ENCODE measurements at places on chromosomes 7 and 10.

DNA sequence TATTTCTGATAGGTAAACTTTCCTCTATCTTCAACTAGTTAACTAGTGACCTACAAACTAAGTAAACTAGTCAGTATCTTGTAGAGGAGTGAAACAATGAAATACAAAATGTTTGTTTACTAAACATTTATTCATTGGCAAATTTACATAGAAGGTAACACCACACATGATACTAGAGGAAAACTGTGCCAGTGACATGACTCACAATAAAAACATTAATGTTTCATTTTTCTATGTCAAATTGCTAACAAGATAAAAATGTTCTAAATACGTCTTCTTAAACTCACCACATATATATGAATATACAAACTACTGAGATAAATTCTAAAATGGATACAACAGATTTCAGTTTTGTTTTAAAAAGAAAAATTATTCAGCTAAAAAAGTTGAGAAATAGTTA is 471.3 kb downstream of the PARD3 start:
- no peak for DNase-seq

GRCh38 chr7:48040944-48041652 is 5.8 kb downstream of the C7orf57 start:
- no peak for DNase-seq

GRCh38 chr7:130292682-130293257 is at the start of gene CPA4:
TSS of gene CPA4 (plus strand) at chr7:130293161. CDS start at chr7:130293181, 20 bp downstream.
- no peak for DNase-seq

DNA sequence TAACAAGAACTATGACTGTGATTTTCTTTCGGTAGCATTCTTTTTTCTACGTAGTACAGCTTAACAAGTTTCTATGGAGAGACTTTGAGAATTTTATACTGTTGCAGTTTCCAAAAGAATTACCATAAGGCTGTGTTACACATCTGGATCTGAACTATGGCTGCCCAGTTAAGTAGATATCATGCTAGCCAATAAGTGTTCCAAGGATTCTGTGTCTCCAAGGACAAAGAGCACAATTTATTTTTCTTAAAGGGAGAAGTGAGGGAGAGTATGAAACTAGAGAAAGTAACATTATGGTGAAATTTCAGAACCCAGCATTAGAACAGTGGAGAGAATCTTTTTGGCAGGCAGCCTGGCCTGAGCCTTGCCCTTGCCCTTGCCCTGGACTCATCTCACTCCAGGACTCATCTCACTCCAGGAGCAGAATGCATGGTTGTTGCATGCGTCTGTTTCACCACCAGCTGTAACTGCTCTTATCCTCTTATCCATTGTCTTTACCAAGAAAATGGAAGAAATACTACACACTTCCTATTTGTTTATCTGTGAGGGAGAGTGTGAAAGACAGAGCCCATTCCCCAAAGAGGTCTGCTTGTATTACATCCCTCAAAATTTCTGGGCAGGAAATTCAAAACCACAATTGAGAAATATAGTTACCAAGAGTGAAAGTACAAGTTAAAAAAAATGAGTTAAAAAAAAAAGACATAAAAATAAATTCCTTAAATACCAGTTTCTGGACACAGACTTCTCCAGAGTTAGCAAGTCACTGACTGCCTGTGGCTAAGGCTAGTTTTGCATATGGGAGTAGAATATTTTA is 1067.5 kb downstream of the NRG3 start:
- no peak for DNase-seq

GRCh38 chr7:99311702-99312101 is 14.0 kb upstream of the ARPC1A start:
- no peak for DNase-seq

GRCh38 chr7:147183276-147183675 is 1066.7 kb downstream of the CNTNAP2 start:
- DNase-seq = no peak

- DNase-seq = no peak
Observed at GRCh38 chr10:59505926-59506325, 143.6 kb upstream of the FAM13C start.

DNA sequence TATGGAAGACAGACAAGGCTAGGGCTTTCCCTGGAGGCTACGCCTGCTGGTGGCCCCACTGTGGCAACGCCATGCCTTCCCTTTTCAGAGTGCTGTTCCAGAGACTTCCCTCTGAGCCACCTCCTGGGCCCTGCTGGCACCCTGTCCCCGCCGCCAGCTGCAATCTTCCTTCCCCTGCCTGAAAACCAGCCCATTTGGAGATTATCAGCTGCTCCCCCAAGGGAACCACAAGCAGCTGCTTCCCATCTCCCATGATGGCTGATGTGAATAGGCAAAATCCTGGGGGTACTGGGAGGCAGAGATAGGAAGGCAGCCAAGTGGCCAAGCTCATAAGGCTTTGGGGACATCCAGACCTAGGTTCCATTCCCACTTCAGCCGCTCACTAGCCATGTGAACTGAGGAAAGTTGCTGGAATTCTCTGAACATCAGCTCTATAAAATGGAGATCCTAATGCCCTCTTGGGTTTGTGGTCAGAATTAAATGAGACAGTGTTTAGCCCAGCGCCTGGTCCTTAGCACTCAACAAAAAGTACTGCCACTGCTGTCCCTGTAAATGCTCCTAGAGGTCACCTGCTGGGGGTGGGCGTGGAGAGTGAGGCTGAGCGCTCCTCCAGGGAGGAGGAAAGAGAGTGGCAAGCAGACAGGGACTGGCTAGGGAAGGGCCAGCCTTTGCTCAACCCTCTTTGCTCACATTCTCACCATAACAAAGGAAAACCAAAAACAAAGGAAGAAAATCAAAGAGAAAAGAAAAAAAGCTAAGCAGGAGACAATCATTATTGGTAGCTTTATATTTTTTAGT is 5.9 kb downstream of the TSPAN33 start:
- DNase-seq = no peak

- DNase-seq = no peak
Observed at GRCh38 chr10:72176701-72177100, 39.1 kb upstream of the ANAPC16 start.

GRCh38 chr10:97686301-97686961 is 610 bp downstream of the AVPI1 start:
- DNase-seq = no peak

- no peak for DNase-seq
Observed at GRCh38 chr7:50362142-50362541, 57.6 kb downstream of the IKZF1 start.

- DNase-seq = no peak
Observed at GRCh38 chr7:111265394-111265793, 174.5 kb downstream of the LRRN3 start.

DNA sequence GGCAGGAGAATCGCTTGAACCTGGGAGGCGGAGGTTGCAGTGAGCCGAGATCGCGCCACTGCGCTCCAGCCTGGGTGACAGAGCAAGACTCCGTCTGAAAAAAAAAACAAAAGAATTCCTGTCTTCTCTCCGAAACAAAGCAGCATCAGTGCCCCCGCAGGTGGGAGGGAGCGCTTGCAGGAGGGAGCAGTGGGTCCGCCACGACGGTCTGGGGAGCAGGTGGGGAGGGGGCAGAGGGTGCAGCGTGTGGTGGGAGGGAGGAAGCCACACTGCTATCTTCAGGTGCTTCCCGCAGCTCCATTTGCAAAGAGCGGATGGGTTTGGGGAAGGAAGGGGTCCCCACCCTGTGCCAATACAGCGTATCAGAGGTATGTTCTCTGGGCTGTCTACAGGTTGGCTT is 31.7 kb downstream of the LIMK1 start:
- DNase-seq = no peak

GRCh38 chr10:48507933-48508790 is 96.7 kb downstream of the ARHGAP22 start:
- no peak for DNase-seq

DNA sequence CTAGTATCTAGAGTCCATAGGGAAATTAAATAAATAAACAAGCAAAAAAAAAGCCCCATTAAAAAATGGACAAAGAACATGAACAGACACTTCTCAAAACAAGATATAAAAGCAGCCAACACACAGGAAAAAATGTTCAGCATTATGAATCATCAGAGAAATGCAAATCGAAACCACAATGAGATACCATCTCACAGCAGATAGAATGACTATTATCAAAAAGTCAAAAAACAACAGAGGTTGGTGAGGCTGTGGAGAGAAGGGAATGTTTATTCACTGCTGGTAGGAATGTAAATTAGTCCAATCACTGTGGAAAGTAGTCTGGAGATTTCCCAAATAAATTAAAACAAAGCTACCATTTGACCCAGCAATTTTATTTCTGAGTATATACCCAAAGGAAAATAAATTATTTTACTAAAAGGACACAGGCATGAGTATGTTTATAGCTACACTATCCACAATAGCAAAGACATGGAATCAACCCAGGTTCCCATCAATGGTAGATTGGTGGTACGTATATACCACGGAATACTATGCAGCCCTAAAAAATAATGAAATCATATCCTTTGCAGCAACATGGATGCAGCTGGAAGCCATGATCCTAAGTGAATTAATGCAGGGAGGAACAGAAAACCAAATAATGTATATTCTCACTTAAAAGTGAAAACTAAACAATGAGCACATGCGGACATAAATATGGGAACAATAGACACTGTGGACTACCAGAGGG is 366.5 kb upstream of the SEMA3C start:
- no peak for DNase-seq

DNA sequence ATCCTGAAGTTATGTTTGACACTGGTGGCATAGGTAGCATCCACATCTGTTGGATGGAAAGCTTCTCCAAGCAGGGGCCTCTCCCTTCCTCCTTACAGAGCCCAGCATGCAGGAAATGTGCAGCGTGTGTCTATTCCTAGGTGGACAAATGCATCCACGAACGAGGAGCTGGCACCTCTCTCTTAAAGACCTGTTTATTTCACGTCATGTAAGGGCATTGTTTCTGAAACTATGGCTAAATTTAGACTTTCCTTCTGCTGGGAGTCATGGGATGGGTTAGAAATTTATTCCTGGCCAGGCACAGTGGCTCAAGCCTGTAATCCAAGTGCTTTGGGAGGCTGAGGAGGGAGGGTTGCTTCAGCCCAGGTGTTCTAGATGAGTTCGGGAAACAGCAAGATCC is 208.4 kb upstream of the SVIL start:
- no peak for DNase-seq

GRCh38 chr7:17774248-17774647 is 166.0 kb downstream of the SNX13 start:
- DNase-seq = no peak

DNA sequence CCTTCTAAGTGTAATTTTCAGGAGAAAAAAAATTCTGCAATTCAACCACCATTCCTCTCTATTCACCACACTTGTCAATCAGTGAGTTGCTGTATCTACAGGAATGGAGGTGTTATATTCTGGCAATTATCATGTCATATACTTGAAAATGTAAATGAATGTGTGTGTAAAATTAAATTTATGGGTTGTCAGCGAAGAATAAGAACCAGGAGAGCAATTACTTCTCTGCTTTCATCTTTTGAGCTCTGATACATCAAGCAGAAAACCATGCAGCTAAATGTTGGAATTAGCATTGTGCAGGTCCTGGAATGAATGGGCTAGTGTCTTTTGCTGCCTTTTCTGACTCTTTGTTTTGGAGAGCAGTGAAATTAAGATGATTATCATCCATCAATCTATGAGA is 207.6 kb downstream of the FOXP2 start:
- no peak for DNase-seq

GRCh38 chr10:12628153-12628552 is 278.8 kb downstream of the CAMK1D start:
- DNase-seq = no peak

DNA sequence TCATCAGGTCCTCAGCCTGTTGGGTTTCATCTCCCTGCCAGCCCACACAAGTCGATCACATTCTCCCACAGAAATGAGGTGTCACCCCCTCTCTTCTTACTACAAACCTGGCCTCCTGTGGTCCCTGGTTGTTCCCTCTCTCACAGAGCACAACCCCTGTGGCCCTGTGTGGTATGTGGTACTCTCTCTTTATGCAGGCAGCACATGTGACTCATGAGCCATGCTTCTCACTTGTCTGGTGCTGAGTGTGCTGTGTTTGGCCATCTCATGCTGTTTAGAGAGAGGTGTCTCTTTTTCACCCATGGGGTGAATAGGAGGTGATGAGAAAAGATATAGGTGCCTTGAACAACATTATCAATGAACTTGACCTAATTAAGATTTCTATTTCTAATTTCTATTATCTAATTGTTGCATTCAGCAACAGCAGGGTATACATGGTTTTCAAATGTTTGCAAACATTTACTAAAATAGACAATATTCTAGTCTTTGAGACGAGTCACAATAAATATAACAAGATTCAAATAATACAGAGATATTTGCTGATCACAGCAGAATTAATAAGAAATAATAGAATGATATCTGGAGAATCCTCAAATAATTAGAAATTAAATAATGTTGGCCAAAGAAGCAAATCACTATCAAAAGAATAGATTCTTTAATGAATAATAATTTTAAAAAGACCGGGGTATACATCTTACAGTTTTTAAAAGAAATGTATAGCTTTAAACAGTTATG is 633.8 kb upstream of the IGFBP3 start:
- no peak for DNase-seq

GRCh38 chr7:101125989-101126650 is 784 bp upstream of the SERPINE1 start:
- no peak for DNase-seq

DNA sequence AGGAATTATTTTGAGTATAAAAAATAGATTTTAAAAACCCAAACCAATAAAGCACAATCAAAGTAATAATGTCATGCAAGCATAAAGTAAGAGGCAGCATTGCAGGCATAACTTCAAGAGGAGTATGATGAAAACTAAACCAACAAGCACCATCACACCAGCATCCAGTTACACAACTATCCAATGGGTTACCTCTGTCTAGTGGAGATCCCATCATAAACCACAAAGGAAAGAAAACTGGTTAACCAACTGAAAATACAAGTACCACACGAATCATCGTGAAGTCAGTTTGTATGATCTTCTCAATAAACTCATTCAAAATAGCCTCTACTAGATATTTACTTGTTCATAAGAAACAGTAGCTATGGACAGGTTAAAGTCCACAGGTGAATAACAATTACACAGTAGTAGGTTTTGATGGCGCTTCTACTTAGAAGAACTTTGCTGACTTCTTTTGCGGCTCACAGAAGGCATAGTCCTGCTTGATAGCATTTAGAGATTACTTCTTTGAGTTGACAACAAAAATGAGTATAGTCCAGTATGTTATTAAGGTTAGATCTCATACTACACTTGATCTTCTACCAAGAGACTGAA is 116.6 kb downstream of the MICU1 start:
- no peak for DNase-seq

- no peak for DNase-seq
Observed at GRCh38 chr7:104453190-104453589, 124.8 kb downstream of the LHFPL3 start.

All from activated CD4-positive, CD25-positive, alpha-beta regulatory T cell treated with anti-CD3 and anti-CD28 coated beads, Interleukin-2, amount 50 U/mL, for 16 hours (primary cell).